ENCODE measurements at places on chromosomes 7 and 10.
A peak's percentile ranks its signal among the peaks of the same experiment; 100 is the strongest.

GRCh38 chr10:3887885-3888476 lies 103.0 kb upstream of the KLF6 start:
- no peak for DNase-seq

DNA sequence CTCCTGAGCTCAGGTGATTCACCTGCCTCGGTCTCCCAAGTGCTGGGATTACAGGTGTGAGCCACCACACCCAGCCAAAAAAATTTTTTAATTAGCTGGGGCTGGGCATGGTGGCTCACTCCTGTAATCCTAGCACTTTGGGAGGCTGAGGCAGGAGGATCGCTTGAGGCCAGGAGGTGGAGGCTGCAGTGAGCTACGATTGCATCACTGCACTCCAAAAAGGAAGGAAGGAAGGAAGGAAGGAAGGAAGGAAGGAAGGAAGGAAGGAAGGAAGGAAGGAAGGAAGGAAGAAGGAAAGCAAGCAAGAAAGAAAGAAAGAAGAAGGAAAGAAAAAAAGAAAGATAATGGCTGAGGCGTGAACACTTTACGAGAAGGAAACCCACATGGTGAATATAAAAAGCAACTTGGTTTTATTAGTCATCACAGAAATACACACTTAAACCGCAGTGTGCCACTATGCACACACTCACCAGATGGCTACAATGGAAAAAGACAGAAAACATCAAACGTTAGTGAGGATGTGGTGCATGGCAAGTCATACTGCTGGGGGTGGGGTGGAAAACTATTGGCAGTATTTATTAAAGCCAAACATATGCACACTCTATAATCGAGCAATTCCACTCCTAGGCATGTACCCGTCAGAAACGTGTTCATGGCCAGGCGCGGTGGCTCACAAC lies 4.4 kb upstream of the CCL26 start:
- peak; percentile 17 for DNase-seq

- DNase-seq = no peak
Measured at GRCh38 chr7:68691261-68692216, 906.7 kb upstream of the AUTS2 start.

GRCh38 chr7:17422966-17423365 lies 124.5 kb downstream of the AHR start:
- DNase-seq = no peak
